ENCODE measurements at places on chromosomes 5 and 9.
A peak's percentile ranks its signal among the peaks of the same experiment; 100 is the strongest.

- DNase-seq: no peak
Observed at GRCh38 chr5:147930769-147931168, 24.4 kb upstream of the C5orf46 start.

- DNase-seq: no peak
Observed at GRCh38 chr5:126103868-126104267, 319.3 kb upstream of the GRAMD2B start.

DNA sequence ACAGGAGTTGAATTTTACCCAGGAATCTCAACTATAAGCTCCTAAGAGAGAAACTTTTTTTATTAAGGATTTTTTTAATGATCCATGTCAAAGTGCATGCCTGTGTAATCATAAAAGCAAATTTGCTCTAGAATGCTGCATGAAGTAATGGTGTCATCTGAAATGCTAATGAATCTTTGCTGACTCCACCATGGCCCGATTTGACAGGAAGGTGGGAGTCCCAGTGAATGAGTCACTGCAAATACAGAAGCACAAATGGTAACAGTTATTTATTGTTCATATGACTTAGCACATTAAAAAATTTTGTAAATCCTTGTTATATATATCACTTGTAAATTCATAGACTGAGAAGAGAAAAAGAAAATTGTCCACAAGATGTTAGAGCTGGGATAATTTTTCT, 341.3 kb downstream of the RASEF start:
- DNase-seq: no peak

- peak; percentile 14 for DNase-seq
Observed at GRCh38 chr5:159907689-159908590, 8.3 kb upstream of the ADRA1B start.
